H1 (cell line): ENCODE measurements at places on chromosomes 12 and 14.
A peak's percentile ranks its signal among the peaks of the same experiment; 100 is the strongest.

DNA sequence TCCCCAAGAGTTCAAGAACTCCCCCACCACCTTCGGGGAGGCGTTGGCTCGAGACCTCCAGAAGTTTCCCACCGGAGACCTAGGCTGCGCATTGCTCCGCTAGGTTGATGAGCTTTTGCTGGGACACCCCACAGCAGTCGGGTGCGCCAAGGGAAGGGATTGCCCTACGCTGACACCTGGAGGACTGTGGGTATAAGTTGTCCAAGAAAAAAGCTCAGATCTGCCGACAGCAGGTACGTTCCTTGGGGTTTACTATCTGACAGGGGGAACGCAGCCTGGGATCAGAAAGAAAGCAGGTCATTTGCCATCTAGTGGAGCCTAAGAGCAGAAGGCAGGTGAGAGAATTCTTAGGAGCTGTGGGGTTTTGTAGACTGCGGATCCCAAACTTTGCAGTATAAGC, 98.8 kb downstream of the FRMD6 start:
- no peaks in the 10 kb centered on the region for H3K4me1 ChIP-seq
- H3K27ac ChIP-seq: no peak overlapping the region
- H3K36me3 ChIP-seq: no peaks in the 10 kb centered on the region
- H3K4me3 ChIP-seq: no peak overlapping the region

GRCh38 chr12:120428597-120429229, 9.2 kb upstream of the COX6A1 start:
- DNase-seq: no peak
- H3K36me3 ChIP-seq: no peaks in the 10 kb centered on the region
- no peaks in the 10 kb centered on the region for H3K27me3 ChIP-seq
- no peak overlapping the region for H3K4me3 ChIP-seq
- H3K4me1 ChIP-seq: no peaks in the 10 kb centered on the region

DNA sequence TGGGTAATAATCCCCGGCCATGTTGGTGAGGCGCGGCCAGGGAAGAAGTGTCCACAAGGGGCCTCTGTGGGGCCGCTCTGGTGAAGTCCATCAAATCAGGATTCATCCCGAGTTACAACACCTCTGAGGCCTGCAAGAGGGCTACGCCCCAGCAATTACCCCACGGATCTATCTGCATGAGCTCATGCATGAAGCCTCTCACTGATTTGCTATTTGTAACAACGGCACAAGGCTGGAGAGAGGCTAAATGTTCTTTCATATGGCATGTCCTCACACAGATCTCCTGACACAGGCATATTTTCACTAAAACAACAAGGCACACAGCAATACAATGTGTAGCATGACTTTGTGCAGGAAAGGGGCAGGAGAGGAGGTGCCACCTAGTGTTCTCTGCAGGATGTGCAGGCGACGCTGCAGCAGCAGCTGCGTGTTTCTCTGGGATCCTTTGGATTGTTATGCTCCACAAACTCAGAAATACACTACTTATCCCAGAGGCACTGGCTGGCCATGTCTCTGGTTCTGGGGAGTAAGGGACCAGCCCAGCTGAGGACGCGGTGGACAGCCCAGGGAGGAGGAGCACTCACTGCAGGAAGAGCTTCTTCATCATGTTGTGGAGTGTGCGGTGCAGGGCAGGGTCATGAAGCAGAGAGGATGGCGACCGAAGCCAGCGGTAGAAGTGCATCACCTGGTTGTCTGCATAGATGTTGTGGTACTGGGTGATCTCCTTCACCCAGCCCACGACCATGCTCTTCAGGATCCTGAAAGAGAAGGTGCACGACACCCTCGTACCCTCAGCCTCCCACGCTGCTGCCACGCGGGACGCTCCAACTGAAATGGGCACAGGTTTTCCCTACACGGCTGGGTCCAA, 20.2 kb downstream of the P2RX2 start:
- H3K27me3 ChIP-seq: no peaks in the 10 kb centered on the region
- peaks cover 73% of the 10 kb centered on the region for H3K36me3 ChIP-seq
- H3K4me1 ChIP-seq: no peaks in the 10 kb centered on the region
- H3K27ac ChIP-seq: no peak overlapping the region

DNA sequence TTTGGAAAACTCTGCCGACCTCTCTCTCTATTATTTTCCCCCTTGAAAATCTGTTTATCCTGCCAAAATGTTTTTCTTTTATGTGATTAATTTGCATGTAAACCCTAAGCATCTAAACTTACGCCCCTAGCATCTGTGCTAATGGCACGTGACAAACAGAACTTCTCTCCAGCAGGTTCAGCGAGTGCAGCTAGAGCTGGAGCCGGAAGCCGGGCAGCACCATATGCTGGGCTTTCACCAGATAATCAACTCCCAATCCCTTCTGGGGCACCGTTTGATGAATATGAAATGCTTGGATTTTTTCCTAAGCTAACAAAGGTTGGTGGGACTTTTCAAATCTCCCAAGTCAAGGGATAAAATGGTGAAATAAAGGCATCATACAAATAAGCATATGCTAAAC, 667.5 kb upstream of the TMEM132C start:
- no peak overlapping the region for H3K4me3 ChIP-seq
- H3K36me3 ChIP-seq: no peaks in the 10 kb centered on the region
- no peaks in the 10 kb centered on the region for H3K27me3 ChIP-seq

GRCh38 chr14:98932431-98933325, 339.3 kb downstream of the BCL11B start:
- H3K27ac ChIP-seq: no peak overlapping the region
- no peaks in the 10 kb centered on the region for H3K27me3 ChIP-seq
- no peaks in the 10 kb centered on the region for H3K36me3 ChIP-seq
- H3K4me1 ChIP-seq: no peaks in the 10 kb centered on the region
- no peak overlapping the region for H3K4me3 ChIP-seq

GRCh38 chr12:4284306-4284705, 10.7 kb downstream of the CCND2 start:
- no peak overlapping the region for H3K27ac ChIP-seq
- H3K4me1 ChIP-seq: no peaks in the 10 kb centered on the region; the same call in 1 of the 2 replicates
- H3K27me3 ChIP-seq: no peaks in the 10 kb centered on the region
- no peak for DNase-seq
- peaks cover 86% of the 10 kb centered on the region for H3K36me3 ChIP-seq
- H3K4me3 ChIP-seq: no peak overlapping the region

DNA sequence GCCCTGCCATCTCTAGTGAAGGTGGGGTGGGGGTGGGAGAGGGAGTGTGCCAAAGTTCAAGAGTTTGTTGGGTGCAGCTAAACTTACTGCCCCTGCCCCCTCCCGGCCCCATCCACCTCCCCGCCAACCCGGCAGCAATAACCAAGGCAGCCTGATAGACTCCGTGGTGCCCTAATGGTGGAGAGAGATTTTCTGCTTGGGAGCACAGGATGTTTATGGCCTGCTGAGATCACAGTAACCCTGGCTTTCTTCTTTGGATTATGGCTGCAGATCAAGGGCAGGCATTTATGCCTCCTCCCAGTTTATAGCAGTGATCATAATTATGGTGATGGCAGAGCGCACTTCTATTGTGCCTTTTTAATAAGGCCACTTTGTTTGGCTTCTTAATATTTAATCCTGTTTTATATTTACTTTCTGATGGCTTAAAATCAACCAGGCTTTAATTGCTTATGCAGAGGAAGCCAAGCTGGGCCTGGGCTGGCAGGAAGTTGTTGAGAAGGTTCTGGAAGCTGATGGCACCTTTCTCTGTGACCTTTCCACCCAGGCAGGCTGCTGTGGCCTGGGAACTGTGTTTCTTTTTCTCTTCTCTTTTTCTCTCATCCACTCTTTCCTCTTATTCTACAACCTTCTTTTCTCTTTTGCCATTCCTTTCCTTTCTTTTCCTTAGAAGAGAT, 256.8 kb upstream of the FKBP4 start:
- no peaks in the 10 kb centered on the region for H3K27me3 ChIP-seq
- H3K36me3 ChIP-seq: no peaks in the 10 kb centered on the region
- H3K4me3 ChIP-seq: no peak overlapping the region
- no peak overlapping the region for H3K27ac ChIP-seq
- DNase-seq: no peak

- H3K4me3 ChIP-seq: no peak overlapping the region
- H3K36me3 ChIP-seq: no peaks in the 10 kb centered on the region
- H3K27me3 ChIP-seq: no peaks in the 10 kb centered on the region
- no peak overlapping the region for H3K27ac ChIP-seq
- H3K4me1 ChIP-seq: no peaks in the 10 kb centered on the region
Observed at GRCh38 chr14:76696791-76697190, 64.5 kb upstream of the VASH1 start.

DNA sequence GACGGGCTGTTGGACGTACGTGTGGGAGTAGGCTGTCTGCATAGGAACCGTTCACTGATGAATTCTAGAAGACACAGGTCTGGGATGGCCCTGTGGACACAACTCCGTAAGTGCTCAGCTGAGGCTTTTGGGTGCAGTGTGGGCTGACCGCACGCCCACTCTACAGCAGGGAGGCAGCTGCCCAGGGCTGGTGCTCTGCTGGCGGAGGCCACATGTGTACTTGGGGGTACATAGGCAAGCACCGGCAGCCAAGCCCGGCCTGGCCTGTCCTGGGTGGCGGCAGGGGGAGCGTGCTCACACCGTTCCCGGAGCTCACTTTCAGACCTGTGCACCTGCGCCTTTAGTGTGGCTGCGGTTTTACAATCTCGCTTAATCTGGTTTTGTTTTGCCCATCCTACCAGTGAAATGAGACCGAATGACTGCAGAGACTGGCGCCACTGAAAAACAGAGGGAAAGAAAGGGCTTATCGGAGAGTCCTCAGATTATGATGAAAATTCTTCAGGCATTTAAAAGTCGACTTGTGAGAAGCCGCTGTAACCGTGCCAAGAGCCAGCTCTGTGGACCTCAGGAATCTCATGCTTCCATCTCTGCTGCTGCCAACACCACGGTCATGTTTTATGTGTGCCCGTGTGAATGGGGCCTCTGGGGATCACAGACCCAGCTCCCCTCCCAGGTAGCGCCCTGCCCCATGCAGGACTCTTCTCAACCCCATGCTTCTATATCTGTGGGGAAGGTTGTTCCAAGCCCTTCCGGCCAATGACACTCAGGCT, 45.8 kb downstream of the SSH1 start:
- no peaks in the 10 kb centered on the region for H3K27me3 ChIP-seq
- H3K27ac ChIP-seq: no peak overlapping the region
- DNase-seq: no peak
- peaks cover 3% of the 10 kb centered on the region; the same call in 1 of the 2 replicates for H3K4me1 ChIP-seq

DNA sequence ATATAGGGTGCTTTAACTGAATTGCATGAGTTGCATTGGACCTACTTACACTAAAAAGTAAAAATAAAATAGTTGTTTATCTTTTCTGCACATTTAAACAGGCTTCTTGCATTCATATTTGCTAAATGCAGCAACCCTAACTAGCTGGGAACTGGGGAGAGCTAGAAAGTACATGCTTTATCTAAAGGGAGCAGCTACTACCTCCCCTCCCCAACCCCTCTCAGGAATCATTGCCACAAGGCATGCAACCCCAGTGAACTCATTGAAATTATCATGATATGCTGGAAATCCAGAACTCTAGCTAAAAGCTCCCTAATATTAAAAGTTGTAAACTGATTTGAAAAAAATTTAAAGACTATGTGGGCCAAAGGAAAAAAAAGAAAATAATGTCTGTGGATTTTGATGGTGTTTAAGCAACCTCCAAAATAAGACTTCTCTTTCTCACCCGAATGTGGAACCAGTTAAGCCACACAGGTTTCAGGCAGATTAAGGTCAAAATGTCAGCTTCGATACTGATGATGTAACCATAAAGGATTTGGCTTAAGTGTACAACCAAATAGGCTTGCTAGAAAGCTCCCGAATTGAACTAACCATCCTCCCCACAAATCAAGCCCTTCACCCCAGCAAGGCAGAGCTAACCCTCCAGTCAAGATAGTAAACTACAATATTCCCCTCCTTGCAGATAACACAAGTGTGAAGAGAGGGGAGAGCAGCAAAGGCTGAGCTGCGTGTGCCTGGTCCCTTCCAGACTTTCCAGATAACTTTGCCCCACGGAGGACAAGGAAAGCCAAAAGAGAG, 13.8 kb upstream of the POC1B start:
- no peaks in the 10 kb centered on the region for H3K27me3 ChIP-seq
- H3K27ac ChIP-seq: no peak overlapping the region
- no peak for DNase-seq
- no peak overlapping the region for H3K4me3 ChIP-seq

GRCh38 chr14:59055439-59056045, 132.9 kb upstream of the DAAM1 start:
- H3K4me3 ChIP-seq: no peak overlapping the region
- H3K27me3 ChIP-seq: no peaks in the 10 kb centered on the region
- no peaks in the 10 kb centered on the region for H3K36me3 ChIP-seq
- H3K4me1 ChIP-seq: no peaks in the 10 kb centered on the region
- DNase-seq: no peak

DNA sequence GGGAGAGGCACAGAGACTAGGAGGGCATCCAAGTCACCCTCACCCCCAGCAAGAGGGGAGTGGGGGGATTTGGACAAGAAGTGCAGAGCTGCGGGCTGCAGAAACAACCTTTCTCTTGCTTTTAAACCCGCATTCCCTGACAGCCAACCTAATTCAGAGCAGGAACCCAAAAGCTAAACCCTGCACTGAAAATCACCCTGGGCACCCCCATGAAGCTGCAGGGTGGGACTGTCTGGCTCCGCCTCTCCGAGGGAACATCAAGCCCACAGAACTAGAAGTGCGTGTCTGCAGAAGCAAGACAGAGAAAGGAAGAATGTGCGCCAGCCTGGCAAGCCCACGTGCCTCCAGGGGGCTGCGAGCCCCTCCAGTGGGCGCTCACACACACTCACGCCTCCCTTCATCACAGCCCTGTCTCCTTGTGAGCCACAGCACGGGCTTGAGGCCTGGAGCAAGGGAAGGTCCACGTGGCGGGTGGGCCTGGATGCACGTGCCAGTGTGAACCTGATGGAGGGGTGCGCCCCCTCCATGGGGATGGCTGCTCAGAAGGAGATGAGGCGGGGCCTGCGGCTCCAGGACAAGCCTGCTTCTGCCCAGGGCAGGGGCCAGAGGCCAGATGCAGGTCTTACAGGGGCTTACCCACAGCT, 27.8 kb upstream of the PNMA1 start:
- H3K27ac ChIP-seq: peak overlapping the region; percentile 6; the same call in 1 of the 2 replicates
- no peak for DNase-seq
- peaks cover 46% of the 10 kb centered on the region for H3K4me1 ChIP-seq
- H3K4me3 ChIP-seq: no peak overlapping the region

DNA sequence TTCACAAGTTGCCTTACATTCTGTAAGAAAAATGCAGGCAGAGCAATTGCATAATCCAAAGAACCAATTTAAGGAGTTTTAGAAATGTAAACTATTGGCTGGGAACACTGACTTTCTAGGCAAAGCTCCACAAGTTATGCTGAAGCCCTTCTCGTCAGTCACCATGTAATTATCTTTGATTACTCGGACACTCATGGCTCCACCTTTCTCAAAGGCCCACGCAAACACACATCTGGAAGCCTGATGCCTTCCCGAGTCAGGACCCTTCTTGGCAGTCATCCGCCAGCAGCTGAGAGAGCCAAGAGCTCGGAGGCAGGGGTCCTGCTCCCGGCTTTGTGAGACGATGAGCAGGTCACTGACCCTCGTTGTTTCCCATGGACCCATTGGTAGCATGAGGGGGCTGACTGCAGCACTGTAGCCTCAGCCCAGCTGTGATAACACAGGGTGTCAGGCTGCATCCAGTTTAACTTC, 202.2 kb downstream of the TMEM132D start:
- no peak for DNase-seq
- H3K27me3 ChIP-seq: no peaks in the 10 kb centered on the region
- no peaks in the 10 kb centered on the region for H3K36me3 ChIP-seq
- H3K27ac ChIP-seq: no peak overlapping the region
- no peaks in the 10 kb centered on the region; the same call in 1 of the 2 replicates for H3K4me1 ChIP-seq
